ENCODE measurements at places on chromosomes 3 and 15.

DNA sequence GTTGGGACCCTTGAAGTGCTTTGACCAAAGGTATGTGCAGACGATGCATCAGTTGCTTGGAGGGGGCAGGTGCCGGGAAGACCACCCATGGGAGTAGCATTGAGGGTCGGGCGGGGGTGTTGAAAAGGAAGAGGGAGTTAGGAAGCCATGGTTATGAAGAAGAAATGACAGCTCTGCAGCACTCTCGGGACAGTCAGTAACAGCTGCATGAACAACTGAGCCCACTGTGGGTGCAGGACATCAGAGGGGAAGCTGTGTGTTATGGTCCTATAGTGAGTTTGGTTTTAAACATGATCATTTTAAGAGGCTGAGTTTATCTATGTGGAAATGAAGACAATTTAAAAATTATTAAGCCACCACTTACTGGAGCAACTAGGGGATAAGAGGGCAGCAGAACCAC lies 17.6 kb downstream of the ST8SIA2 start:
- DNase-seq = no peak

- no peak for DNase-seq
These were observed 49.6 kb upstream of the PPARG start for GRCh38 chr3:12239301-12239700.

DNA sequence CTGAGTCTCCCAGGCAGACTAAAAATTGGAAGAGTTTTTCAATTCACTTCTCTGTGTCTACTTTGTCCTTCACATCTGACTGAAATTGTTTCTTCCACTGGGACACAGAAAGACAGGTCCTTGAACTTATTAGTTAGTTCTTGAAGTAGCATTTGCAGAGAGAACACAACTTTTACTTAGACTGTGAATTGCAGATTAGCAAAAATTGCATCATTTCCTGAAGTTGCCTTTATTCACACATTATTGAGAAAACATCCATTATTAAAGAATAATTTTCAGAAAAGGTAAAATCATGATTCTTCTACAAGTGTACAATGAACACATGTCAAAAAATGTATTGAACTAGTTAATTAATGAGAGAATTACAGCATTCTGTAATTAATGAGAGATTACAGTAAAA lies 1.4 kb upstream of the COMMD2 start:
- no peak for DNase-seq

GRCh38 chr3:112634786-112635541 lies 6.0 kb downstream of the CCDC80 start:
- DNase-seq = no peak

DNA sequence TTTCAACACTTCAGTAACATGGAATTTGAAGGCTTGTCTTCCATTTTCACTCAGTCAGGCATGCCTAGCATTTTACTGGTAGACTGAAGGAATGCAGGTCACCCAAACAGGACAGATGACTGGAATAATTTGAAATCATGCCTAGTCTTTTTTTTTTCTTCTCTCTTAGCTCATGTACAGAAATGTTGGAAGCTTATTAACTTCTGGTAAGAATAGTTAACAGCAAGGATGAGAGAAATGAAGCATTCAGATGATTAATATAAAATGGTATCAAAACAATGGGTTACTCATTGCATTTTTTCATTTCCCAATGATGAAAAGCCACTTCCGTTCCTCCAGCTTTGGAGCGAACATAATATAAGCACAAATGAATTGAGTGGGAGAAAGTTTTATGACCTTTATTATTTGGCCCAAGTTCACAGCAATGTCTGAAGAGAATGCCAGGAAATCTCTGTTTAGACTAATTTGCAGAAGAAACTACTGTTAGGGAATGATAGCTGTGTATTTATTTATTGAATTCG lies 431.6 kb upstream of the RASGRP1 start:
- DNase-seq = no peak

- DNase-seq = no peak
These were observed 78.0 kb downstream of the BBX start for GRCh38 chr3:107600780-107601179.

DNA sequence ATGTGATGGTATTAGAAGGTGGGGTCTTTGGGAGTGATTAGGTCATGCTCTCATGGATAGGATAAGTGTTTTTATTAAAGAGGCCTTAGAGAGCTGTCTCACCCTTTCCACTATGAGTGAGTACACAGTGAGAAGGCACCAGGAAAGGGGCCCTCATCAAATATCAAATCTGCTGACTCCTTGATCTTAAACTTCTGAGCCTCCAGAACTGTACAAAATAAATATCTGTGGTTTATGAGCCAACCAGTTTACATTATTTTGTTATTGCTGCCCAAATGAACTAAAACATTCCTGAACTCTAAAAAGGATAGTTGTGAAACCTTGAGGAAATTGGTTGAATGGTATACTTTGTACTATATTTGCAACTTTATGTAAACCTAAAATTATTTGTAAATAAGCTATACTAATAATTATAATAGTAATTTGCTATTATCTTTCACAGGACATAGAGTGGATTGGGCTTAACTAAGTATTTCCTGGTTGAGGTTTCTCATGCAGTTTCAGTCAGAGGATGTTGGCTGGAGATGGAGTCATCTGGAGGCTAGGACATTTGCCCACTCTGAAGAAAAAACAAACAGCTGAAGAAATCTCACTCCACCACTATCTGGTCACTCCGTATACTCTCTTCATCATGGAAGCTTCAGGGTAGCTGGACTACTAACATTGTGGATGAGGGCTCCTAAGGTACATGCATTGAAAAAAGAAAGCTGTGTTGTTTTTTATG lies 1068.6 kb upstream of the CADM2 start:
- DNase-seq = no peak

GRCh38 chr3:42229266-42229941 lies 36.6 kb downstream of the CCK start:
- DNase-seq = no peak

- DNase-seq = peak; percentile 58
These were observed 567 bp downstream of the TOP2B start for GRCh38 chr3:25663869-25664811.

DNA sequence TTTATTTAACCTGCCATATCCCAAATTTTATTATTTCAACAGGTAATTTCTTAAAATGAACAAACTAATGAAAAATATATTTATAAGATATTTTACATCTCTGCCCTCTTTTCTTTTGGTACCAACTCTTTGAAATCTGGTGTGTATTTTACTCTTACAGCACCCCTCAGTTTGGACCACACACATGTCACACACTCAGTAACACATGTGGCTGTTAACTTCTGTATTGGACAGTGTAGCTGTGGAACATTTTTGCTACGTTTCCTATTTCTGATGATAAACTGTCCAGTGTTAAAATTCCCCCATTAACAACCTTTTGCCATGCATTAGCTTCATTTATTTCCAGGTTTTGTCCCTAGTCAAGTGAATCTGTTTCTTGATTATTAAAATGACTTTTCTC lies 250.6 kb downstream of the NFKBIZ start:
- no peak for DNase-seq

DNA sequence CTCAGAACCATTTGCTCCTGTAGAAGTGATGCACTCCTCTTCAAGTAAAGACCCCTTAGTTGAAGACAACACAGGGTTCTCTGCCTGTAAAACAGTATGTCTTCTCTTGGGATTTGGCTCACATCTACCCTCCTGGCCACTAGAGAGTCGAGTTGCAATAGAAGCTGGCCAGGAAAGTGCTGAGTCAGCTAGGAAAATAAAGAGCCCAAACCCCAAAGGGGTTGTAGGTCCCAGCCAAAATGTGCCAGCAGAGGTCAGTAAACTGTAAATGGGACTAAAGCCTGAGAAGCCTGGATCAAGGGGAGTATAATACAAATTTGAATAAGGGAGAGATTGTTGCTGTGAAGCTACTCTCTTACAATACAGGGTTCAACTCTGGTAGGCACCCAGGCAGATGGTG lies 37.2 kb upstream of the THBS1 start:
- DNase-seq = no peak

GRCh38 chr15:79450648-79451047 lies 18.5 kb downstream of the MINAR1 start:
- DNase-seq = no peak

GRCh38 chr3:45037720-45038455 lies 11.8 kb downstream of the CLEC3B start:
- peak; percentile 90 for DNase-seq

DNA sequence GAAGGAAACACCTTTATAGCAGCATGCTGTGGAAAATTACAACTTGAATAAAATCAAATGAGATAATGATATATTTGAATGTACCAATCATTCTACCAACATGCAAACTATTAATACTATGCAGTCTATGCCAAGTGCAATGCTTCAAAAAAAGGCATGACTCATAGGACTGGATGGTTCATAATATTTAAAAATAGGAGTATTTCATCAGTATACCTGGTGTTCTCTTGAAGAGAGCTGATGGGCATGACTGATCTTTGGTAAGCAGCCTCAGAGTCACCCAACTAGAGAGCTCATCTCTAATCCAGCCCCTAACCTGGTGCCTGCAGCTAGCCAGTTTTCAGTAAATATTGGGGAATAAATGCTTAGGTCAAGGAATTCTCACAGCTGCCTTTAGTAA lies 434.7 kb upstream of the ARRDC4 start:
- no peak for DNase-seq

- DNase-seq = no peak
These were observed 223.3 kb downstream of the EPHB1 start for GRCh38 chr3:135018149-135018923.

DNA sequence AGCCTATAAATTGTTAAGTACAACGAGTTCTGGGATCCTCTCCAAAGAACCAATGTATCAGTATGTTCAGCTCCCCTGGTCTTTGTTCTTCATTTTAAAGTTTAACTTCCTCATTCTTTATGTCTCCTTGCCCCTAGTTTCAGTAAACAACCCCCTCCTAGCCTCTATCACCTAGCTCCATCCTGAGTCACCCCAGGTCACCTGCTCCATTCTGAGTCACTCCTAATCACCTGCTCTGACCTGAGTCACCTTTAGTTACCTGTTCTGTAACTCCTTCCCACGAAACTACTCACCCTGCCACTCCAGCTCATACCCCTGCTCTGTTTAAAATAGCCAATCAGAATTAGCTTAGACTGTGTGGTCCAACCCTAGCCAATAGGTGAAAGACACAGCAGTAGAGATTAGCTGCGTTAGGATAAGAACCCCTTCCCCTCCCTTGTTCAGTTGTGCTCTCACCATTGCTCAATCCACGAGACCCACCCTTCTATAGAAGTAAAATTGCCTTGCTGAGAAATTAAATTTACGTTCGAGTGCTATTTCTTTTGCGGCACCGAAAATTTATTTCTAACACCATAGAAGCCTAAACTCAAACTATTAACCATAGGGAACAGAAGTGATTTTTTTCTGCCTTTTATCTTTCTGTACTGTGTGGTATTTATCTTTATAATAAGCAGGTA lies 245.0 kb upstream of the ADAMTS9 start:
- DNase-seq = no peak
